ENCODE measurements at places on chromosomes 7 and 10.
A peak's percentile ranks its signal among the peaks of the same experiment; 100 is the strongest.

- peak; percentile 43 for DNase-seq
These were observed 557 bp downstream of the CYTH3 start for GRCh38 chr7:6271694-6272440.

- peak; percentile 63 for DNase-seq
These were observed 1.2 kb upstream of the ADD3 start for GRCh38 chr10:110006358-110007160.

DNA sequence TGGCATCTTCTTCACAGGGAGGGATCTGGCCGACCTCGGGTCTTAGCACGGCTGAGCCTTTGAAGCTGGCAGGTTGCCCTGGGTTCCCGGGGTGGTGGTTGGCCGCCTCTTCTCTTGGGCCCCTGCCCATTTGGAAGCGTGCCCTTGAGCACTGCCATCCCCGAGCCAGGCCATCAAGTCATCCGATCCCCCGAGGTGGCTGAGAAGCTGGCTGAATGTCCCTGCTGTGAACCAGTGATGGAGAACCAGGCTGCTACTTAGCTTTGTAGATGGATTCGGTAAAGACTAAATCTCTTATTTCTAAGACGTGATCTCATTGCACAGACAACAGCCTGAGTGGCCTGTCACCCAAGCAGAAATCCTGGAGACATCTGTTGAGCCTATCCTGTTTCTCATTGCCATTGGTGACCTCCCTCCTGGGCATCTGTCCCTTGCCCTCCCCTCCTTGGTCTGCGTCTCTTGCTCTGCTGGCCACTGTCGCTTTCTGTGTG, 74.3 kb downstream of the GRK5 start:
- peak; percentile 60 for DNase-seq

DNA sequence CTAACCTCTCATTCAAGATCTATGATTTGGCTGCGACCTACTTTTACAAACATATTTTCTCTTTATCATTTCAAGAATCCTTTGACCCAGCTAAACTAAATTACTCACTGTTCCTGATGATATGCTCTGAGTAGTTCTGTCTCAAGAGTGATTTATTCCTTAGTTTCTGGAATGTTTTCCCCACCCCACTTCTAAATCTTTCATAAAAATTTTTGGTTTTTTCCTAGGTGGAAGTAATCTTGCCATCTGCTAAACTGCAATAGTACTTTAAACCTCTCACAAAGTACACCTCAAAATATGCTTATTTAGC, 170.8 kb downstream of the DNAJC1 start:
- DNase-seq = no peak

GRCh38 chr10:79056736-79057391, 11.9 kb upstream of the ZMIZ1 start:
- no peak for DNase-seq

DNA sequence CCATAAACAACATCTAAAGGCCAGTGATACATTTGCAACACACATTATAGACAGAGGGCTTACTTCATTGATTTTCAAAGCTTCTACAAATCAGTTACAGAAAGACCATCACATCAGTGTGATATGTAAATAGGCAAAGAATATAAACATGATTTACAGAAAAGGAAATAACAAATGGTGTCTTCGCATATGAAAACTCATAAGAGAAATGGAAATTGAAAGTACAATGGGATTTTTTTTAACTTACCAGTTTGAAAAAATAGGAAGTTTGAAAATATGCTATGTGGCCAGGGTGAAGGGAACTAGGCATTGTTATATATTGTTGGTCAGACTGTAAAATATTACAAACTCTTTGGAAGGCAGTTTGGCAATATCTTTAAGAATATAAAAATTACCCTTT, 27.3 kb downstream of the SEC23IP start:
- DNase-seq = no peak

DNA sequence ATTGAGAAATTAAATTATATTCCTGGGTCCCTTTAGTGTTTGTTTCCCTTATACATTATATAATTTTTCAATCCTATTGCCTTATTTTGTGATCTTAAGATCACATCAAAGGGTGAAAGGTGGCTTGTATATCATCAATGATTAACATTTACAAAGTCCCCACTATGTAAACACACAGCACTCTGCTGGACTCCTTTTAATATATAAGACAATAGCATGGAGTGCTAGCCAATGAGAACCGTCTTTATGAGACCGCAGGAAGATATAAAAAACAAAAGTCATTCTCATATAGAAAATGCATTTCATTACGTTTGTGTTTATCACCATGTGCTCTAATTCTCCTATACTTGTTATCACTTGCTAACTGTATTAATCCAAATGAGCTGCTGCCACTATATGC, 108.5 kb downstream of the HOXA1 start:
- DNase-seq = no peak

DNA sequence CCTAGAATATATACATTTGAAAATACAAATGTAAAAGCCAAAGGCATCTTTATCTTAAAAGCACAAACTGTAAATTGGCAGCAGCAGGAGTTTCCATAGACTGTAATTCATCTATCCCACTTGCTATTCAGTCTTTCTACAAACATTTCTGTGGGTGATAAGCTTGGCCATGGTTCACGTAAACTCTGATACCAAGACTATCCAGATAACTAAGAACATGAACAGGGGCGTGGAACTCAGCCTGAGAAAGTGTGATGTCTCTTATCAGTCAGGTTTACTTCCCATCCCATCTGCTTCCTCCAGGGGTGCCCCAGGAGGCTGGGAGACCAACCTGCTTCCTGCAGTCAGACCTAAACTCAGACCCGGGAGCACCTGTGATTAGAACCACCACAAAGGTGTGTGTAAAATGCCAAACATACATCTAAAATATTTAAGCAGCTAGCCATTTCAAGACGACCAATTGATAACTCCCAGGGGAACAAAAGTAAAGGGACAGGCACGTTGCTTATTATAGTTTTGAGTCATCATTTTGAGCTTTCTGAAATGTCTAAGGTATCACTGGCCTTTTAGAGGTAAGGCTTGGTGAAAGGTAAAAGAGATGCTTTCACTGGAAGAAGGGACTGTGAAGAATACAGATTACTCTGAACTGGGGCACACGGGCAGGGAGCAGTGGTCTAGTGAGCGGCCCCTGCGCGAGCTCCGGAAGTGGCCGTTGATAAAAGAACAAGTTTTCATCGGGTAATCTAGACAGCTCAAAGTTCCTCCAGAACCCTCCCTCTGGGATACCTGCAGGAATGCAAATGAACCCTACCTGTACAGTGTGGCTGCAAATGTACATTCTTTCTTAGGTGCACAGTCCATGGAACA, 51.5 kb downstream of the RSU1 start:
- DNase-seq = no peak

DNA sequence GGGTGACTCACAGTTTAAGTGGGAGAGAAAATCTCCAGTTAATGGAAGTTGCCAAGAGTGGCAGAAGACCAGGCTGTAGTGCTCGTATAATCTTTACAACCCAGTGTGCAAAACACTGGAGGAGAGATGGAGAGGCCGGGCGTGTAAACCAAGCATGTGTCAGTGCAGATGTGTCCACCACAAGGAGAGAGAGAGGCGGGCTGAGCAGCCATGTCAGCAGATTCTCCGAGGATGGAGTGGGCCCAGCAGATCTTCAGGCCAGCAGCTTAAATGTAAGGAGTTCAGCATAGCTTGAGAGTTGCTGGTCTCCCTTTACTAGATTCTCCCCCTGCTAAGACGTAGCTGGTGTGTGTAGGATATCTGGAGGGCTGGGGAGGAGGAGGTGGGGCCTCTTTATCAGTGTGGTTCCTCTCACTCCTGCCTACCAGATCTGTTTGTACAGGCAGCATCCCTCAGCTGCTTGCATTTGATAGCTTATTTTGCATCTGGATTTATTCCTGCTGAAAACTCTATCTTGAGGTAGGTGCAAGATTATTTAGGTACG, 13.7 kb downstream of the BPGM start:
- no peak for DNase-seq

GRCh38 chr7:123797673-123798531, 47.1 kb upstream of the HYAL4 start:
- DNase-seq = peak; percentile 82

GRCh38 chr10:34097682-34098081, 717.4 kb downstream of the PARD3 start:
- peak; percentile 49 for DNase-seq

DNA sequence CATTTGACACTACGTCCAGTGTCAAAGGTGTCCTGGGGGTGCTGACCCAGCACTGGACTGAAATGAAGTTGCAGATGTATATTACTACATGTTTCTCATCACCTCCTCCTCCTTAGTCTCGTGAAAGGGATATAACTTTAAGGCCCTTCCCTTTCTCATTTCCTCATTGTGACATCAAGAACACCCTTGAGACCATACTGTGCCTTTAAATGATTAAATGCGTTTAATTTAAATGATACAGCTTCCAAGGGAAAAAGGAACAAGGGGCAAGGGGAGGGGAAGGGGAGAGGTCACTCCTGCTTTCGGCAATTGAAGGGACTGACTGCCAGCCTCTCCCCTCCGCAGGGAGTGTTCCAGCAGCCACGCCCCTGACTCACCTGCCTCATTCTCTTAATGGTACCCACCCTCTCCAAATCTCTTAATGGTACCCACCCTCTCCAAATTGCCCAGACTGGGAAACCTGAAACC, 80.5 kb upstream of the KMT2E start:
- DNase-seq = no peak

GRCh38 chr10:125982260-125982948, 86.0 kb downstream of the FANK1 start:
- peak; percentile 90 for DNase-seq

DNA sequence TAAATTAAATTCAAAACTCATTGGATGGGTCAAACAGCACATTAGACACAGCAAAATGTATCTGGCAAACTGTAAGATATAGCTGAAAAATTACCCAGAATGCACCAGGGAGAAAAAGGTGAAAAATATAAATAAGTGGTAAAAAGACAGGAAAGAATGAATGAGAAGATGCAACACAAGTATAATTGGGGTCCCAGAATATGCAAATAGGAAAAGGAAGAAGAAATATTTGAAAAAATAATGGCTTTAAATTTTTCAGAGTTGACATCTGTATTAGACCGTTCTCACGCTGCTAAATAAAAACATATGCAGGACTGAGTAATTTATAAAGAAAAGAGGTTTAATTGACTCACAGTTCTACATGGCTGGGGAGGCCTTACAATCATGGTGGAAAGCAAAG, 167.7 kb upstream of the PLXNA4 start:
- DNase-seq = no peak

GRCh38 chr10:127977357-127978009, 70.6 kb downstream of the PTPRE start:
- peak; percentile 62 for DNase-seq

GRCh38 chr10:12969951-12970350, 31.6 kb downstream of the CCDC3 start:
- DNase-seq = peak; percentile 22

GRCh38 chr7:157411580-157411979, 74.8 kb downstream of the DNAJB6 start:
- DNase-seq = no peak

DNA sequence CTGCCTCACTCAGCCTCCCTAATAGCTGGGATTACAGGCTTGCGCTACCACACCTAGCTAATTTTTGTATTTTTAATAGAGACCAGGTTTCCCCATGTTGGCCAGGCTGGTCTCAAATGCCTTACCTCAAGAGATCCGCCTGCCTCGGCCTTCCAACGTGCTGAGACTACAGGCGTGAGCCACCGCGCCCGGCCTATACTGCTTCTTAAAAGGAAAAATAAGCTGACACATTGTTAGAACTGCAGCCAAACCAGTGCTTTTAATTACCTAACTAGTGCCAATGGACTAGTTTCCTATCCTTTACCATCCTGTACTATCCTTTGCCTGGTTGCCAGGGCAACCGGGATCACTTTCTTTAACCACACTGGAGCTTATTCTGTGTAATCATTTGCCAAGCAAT, 108.0 kb downstream of the LRRTM3 start:
- no peak for DNase-seq

GRCh38 chr10:96124230-96125141, 5.6 kb upstream of the ZNF518A start:
- DNase-seq = peak; percentile 53

DNA sequence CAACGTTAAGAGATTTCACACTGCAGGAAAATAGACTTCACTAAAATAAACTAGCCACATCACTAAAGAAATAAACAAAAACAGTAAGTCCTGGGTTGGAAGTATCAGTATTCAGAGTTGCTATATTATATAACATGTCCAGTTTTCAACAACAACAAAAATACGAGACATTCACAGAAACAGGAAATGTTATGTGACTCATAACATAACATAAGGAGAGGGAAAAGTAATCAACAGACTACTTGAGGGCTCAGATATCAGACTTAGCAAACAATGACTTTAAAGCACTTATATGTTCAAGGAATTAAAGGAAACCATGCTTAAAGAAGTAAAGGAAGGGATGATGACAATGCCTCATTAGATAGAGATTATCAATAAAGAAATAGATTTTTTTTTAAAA, 73.5 kb upstream of the MKLN1 start:
- no peak for DNase-seq

DNA sequence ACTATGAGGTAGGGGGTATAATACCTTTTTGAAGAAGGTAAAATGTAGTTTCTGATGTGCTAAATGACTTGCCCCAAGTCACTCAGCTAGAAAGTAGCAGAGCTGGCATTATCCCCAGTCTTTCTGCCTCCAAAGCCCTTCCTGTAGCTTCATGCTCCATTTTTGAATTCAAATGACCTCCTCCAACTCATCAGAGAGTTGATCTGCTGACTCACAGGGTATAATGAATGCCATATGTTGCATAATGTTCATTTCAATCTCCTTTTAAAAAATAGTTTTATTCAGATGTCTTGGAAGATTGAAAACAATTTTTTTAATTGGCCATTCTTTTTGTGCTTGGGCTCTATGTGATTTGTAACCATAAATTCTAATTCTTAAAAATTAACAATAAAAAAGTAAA, 272.8 kb upstream of the IMMP2L start:
- DNase-seq = no peak

DNA sequence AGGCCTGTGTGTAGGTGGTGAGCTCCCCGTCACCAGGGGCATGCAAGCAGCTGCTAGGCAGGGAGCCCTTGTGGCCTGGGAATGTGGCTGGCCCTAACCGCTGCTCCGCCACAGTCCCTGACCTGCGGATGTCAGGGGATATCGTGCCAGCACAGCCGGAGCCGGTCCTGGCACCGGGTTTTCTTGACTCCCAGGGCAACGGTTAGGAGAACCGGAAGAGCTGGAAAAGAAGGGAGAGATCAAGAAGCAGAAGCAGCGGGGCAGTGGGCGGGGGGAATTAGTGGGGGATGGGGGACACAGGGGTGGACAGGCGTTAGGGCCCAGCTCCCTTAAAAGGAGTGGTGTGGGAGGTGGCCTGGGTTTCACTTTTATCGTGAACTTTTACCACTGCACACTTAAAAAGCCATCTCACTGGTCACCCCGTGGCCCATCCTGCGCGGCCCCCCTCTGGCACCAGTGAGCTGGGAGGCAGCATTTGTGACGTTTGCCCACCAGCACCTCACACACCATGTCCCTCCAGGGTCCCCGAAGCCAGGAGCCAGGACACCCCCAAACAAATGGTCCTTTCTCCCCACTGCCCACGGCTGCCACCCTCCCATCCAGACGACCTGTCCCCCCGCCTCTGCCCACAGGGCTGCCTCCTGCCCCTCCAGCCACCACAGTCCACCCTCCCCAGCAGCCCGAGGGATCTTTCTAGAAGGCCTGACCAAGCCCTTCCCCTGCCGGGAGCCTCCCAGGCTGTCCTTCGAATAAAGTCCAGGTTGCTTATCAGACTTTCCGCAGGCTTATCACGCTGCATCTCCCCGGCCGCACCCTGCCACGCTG, 1.8 kb upstream of the MICALL2 start:
- DNase-seq = peak; percentile 52

GRCh38 chr7:5232874-5233273, 42.8 kb downstream of the WIPI2 start:
- DNase-seq = no peak
